ENCODE measurements at places on chromosomes 13 and 19. TPM values are rescaled to one million over a fixed set of nuclear protein-coding genes. Genes with fewer than 3 reads are reported as not detected.
A peak's percentile ranks its signal among the peaks of the same experiment; 100 is the strongest.

- no peak for DNase-seq
- H3K36me3 ChIP-seq, result peaks cover 71% of the 10 kb centered on the region
- H3K27ac ChIP-seq, result no peak overlapping the region
Measured at GRCh38 chr19:11832253-11832912, 16.1 kb upstream of the ZNF439 start.

- no peak for DNase-seq
- no peaks in the 10 kb centered on the region for H3K36me3 ChIP-seq
- H3K4me1 ChIP-seq, result peaks cover 70% of the 10 kb centered on the region
- no peaks in the 10 kb centered on the region for H3K27me3 ChIP-seq
- H3K27ac ChIP-seq, result peak overlapping the region; percentile 97
- H3K4me3 ChIP-seq, result peak overlapping the region; percentile 93
Measured at GRCh38 chr13:114315074-114315785, 927 bp downstream of the CHAMP1 start.

- no peak for DNase-seq
- H3K4me1 ChIP-seq, result peaks cover 6% of the 10 kb centered on the region
- H3K27ac ChIP-seq, result no peak overlapping the region
Measured at GRCh38 chr13:75960538-75960994, 324.4 kb downstream of the LMO7 start.

DNA sequence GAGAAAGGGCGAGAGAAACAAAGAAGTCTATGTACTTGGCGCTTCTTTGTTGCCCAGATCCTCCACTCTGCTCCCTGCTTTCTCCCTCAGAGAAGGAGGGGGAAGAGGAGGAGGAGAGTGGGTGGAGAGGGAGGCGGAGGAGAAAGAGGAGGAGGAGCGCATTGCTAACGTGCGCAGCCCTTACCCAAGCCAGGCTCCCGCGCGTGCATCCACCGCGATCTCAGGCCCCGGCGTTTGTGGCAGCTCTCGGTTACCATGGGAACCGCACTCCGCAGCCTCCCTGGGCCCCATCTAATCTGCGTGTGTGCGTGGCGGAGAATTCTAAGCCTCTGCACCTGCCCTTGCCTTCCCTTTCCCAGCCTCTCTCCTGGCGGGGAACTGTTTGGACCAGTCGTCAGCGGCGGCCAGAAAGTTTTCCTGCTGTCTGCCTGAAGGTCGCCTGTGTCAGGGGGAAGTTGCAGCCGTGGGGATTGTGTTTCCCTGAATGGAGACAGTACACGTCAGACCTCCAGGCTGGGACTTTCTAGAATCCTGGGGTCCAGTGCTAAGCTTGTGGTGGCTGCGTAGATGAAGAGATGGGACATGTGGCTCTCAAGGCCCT, at the start of gene ERICH6B:
TSS of gene ERICH6B (minus strand) at position 239 of the 601 bp plus-strand sequence. CDS start 18,734 bp downstream, outside the sequence.
- H3K27ac ChIP-seq, result no peak within 1 kb of the TSS
- peak within 1 kb of the TSS; percentile 50 for H3K4me3 ChIP-seq
- DNase-seq, result peak; percentile 19
- H3K36me3 ChIP-seq, result no peaks in the 10 kb centered on the region

ARRDC5 gene
- not detected for total RNA-seq

- no peak for DNase-seq
- H3K27me3 ChIP-seq, result no peaks in the 10 kb centered on the region
- H3K27ac ChIP-seq, result no peak overlapping the region
- H3K36me3 ChIP-seq, result no peaks in the 10 kb centered on the region
- no peak overlapping the region for H3K4me3 ChIP-seq
- peaks cover 4% of the 10 kb centered on the region for H3K4me1 ChIP-seq
Measured at GRCh38 chr19:7844951-7845350, 14.9 kb downstream of the EVI5L start.

GRCh38 chr19:46367426-46367825, 20.5 kb downstream of the PPP5C start:
- peak overlapping the region; percentile 48 for H3K27ac ChIP-seq
- peaks cover 45% of the 10 kb centered on the region for H3K4me1 ChIP-seq
- H3K36me3 ChIP-seq, result peaks cover 20% of the 10 kb centered on the region
- DNase-seq, result no peak
- no peaks in the 10 kb centered on the region for H3K27me3 ChIP-seq

GRCh38 chr19:12974301-12975220, 5.2 kb downstream of the DAND5 start:
- no peak overlapping the region for H3K27ac ChIP-seq
- no peak overlapping the region for H3K4me3 ChIP-seq
- no peaks in the 10 kb centered on the region for H3K27me3 ChIP-seq
- DNase-seq, result no peak

ACP7 gene
- total RNA-seq, result not detected

Measured in left ventricle myocardium inferior (tissue), 1 donor.